ENCODE measurements at places on chromosomes 2 and 18.

- DNase-seq = no peak
Measured at GRCh38 chr18:74166386-74166785, 18.1 kb downstream of the TIMM21 start.

DNA sequence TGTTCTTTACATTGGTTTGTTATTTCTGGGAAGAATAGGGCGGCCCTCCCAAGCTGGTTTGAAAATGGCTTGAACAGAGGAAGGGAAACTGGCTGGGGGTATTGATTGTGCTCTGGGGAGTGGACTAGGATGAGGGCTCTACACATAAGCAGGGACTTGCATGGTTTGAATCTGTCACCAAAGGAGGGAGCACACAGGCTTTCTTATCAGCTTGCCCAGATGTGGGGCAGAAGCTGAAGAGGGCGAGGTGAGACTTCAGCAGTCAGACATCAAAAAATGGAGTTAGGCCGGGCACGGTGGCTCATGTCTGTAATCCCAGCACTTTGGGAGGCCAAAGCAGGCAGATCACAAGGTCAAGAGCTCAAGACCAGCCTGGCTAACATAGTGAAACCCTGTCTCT lies 7.2 kb upstream of the RAB12 start:
- DNase-seq = no peak

DNA sequence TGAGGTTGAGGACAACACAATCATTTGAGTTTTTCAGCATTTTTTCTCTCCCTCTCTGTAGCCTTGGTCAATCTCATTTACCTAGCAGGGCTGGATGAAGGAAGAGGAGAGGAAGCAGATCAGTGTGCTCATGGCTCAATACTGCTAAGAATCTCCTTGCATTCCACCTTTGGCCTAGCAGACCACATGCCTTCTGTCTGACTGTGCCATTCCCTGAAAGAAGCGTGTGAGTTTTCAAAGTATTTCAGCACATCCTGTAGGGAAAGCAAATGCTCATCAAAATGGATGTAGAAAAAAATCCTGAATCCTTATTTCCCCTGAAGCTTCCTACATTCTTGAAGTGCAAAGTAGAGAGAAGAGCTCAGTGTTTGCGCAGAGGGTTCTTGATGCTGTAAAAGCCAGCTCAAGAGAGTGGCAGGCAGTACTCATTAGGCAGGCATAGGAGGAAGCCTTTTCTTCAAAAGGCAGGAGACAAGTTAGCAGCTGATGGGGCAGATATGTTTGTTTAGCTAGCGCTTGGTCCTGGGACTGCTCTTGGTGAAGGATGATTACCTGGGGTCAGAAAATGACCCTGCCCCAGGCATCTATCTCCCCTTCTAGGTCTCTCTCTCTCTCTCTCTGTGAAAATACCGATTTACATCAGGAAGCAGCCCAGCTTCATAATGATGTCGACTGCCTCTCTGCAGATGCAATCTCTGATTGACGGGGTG lies 14.4 kb upstream of the PIK3C3 start:
- no peak for DNase-seq

- DNase-seq = peak; percentile 38
Measured at GRCh38 chr18:72672364-72673184, 128.4 kb upstream of the CBLN2 start.

DNA sequence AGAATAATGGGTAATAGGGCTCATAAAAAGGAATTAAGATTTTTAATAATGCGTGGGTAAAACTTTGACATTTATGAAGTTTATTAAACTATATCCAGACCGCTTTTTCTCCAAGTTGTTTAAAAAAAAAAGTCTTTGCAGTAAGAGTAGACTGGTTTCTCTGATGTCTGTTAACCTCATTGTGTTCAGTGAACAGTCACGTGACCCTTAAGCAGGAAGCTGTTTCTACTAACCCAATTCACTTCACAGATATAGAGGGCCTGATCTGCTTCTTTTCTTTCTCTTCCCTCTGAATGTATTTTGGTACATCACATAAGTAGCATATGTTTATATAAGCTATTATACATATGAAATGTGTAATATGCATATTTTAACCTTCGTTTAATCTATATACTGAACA lies 1011.3 kb upstream of the CELF4 start:
- no peak for DNase-seq

- DNase-seq = peak; percentile 74
Measured at GRCh38 chr18:76988031-76988826, 144.4 kb downstream of the MBP start.

- peak; percentile 49 for DNase-seq
Measured at GRCh38 chr18:48023334-48024008, 93.0 kb upstream of the SMAD2 start.

GRCh38 chr2:166458674-166459073 lies 35.4 kb downstream of the SCN7A start:
- DNase-seq = no peak

- no peak for DNase-seq
Measured at GRCh38 chr2:16404551-16405300, 260.9 kb downstream of the CYRIA start.

- DNase-seq = no peak
Measured at GRCh38 chr2:173829727-173830126, 135.4 kb downstream of the SP3 start.

DNA sequence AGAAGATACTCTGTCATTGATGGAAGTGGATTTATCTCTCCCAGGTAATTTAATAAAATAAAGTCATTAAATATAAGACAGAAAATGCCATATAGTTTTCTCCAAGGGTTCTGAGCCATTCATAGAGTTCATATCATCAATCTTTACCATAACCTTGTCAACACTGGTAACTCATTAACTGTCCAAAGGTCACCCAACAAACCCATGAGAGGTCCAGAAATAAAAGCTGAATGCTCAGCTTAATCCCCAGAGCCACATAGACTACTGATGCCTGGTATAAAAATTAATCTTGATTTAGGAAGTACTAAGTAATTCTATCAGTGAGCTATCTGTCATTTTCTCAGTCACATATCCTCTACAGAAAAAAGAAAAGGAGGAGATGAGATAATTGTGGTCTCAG lies 903.0 kb upstream of the DDX18 start:
- DNase-seq = no peak

- no peak for DNase-seq
Measured at GRCh38 chr2:112547333-112547732, 5.1 kb downstream of the POLR1B start.

DNA sequence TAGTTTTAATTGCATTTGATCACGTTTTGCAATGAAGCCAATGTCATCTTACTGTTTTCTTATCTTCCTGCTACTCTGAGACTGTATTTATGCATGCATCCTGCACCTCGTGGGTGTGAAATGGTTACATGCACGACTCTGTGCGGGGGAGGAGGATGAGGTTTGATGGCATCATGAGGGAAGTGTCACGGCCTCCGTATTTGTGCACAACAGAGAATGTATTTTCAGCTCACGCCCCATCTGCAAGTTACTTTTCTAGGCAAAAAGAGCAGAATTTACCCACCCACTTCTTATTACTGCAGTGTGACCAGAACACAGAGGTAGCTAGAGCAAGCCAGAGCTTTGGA lies 145.1 kb downstream of the TDRD15 start:
- no peak for DNase-seq

DNA sequence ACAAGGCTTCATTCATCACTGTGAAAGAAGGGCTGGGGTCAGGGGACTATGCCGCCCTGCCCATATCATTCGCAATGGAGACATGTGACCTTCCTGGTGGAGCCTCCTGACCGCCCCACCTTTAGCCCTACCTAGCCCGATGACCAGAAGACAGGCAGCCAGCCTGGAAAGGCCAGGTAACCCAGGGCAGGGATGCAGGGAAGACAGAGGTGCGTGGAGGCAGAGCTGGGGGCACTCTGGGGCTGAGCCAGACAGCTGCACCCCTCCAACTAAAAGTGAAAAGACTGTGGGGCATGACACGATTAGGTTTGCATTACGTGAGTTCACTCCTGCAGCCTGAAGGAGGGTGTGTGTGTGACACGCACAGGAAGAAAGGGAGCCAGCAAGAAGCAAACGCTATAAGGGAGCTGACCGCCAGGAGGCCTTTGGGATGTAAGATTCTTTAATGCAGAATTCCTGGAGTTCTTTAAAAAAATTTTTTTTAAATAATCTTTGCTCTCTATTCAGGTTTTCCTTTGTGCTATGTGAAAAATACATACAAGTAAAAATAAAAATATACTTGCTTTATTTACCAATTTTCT lies 3.7 kb upstream of the HES6 start:
- DNase-seq = no peak

GRCh38 chr2:27126252-27126710 lies 2.7 kb downstream of the ABHD1 start:
- DNase-seq = no peak

GRCh38 chr2:144702051-144702450 lies 182.1 kb upstream of the ZEB2 start:
- peak; percentile 49 for DNase-seq

- DNase-seq = no peak
Measured at GRCh38 chr2:1744446-1745170, at the start of gene PXDN. TSS of gene PXDN (minus strand) at chr2:1744515. CDS start at chr2:1744455, 60 bp downstream.

DNA sequence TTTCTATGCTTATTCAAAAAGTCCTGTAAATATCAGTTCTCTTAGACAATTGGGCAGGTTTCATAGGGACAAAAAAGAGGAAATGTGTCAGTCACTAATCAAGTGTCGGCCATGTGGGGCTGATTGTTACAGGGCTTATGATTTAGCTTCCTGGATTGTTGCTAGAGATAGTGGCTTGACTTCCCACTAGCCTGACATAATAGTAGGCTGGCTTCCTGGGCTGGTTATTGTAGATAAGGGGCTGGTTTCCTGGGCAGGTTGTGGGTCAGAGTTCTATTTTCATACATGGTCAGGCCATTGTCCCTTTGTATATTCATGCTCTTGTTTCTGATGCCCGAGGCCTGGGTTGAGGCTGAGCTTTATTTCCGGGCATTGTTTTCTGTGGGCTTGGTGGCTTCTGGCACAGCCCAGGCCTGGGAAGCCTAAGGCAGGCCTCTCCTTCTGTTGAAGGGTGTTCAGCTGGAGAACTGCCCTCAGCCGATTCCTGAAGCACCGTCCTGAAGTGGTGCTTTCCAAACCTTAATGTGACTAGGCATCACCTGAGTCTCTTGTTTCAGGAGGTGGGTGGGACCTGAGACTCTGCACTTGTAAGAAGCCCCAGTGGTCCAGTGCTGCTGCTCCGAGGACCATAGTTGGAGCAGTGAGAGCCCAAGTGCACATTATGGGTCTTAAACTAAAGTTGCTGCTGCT lies 37.0 kb downstream of the CD8B2 start:
- no peak for DNase-seq

GRCh38 chr2:119772767-119773166 lies 13.0 kb downstream of the PTPN4 start:
- DNase-seq = no peak

DNA sequence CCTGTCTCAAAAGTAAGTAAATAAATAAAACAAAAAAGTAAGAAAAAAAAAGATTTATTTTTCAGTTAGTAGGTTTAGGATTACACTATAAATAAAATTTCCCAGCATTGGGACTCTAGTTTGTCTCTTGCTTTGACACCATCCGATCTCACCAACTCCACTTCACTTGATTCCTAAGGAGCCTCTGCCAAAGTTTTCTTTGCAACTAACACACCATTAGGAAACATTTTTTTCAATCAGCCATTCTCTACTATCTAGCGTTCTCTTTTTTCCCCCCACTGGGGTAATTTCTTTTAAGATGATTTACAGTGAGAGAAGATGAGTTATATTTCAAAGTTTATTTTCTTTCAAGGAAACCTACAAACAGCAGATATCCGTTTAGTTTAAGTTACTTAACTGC lies 10.6 kb upstream of the NEMP2 start:
- DNase-seq = no peak

DNA sequence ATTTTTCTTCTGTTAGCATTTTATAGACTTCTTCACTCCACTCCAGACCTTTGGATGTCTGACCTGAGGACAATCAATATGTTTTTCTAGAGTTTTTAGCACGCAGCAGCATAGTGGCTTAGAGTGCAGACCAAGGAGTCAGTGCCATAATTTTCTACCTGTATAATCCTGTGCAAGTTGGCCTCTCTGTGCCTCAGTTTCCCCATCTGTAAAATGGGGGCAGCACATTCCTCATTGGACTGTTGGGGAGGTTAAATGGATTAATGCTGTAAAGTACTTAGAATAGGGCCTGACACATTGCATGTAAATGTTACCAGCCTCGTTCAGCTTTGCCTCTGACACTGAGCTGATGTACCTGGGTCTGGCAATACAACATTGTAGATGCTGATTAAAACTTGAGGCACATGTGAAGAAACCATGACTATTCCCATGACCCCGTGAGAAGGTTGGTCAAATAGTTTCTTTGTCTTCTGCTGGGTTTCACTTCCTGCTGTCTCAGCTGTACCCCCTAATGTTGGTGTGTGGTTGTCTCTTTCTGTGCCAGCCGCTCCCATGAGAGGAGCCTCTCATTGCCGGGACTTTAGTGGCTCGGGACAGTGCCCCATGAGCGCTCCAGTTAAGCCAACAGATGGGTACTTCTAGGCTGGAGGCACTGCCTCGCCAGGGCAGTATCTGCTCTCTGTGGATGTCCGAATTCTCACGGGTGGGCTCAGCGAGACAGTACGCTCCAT lies 125.3 kb downstream of the SH3RF3 start:
- peak; percentile 49 for DNase-seq

- DNase-seq = no peak
Measured at GRCh38 chr2:101517758-101518271, 42.9 kb upstream of the RFX8 start.

GRCh38 chr2:201904538-201905420 lies 98.4 kb downstream of the CDK15 start:
- DNase-seq = no peak

DNA sequence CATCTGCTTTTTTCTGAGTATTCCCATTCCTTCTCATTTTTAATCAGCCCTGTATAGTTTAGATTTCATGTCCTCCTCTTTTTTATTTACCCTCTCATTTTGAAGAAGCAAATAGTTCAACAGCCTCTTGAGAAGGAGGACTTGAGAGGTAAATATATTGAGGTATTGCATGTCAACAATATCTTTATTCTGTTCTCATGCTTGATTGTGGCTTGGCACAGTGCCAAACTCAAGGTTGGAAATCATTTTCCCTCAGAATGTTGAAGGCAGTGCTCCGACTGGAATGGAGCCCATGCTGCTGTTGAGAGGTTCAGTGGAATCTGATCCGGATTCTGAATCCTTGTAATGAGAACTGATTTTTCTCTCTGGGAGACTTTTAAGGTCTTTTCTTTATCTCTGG lies 31.0 kb upstream of the GALNT3 start:
- no peak for DNase-seq

DNA sequence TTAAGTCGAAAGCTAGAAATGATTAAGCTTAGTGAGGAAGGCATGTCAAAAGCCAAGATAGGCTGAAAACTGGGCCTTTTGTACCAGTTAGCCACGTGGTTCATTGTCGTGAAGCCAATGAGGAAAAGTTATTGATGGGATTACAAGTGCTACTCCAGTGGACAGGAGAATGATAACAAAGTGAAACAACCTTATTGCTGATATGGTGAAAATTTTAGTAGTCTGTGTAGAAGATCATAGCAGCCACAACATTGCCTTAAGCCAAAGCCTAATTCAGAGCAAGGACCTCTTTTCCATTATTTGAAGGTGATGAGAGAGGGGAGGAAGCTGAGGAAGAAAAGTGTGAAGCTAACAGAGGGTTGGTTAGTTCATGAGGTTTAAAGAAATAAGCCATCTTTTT lies 24.1 kb upstream of the RAMP1 start:
- no peak for DNase-seq
